HS-27A (cell line): ENCODE measurements at places on chromosomes 6 and 20.

DNA sequence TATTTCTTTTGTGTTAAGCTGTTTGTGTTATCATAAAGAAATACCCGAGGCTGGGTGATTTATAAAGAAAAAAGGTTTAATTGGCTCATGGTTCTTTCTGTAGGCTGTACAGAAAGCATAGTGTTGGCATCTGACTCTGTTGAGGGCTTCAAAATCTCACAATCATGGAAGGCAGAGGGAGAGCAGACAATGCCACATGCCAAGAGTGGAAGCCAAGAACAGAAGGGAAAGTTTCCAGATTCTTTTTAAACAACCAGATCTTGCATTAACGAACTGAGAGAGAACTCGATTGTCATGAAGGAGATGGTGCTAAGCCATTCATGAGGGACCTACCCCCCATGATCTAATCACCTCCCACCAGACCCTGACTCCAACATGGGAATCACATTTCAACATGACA is 290.1 kb downstream of the BMP2 start:
- DNase-seq: no peak

GRCh38 chr6:56624046-56624727 is 18.5 kb downstream of the DST start:
- no peak for DNase-seq

DNA sequence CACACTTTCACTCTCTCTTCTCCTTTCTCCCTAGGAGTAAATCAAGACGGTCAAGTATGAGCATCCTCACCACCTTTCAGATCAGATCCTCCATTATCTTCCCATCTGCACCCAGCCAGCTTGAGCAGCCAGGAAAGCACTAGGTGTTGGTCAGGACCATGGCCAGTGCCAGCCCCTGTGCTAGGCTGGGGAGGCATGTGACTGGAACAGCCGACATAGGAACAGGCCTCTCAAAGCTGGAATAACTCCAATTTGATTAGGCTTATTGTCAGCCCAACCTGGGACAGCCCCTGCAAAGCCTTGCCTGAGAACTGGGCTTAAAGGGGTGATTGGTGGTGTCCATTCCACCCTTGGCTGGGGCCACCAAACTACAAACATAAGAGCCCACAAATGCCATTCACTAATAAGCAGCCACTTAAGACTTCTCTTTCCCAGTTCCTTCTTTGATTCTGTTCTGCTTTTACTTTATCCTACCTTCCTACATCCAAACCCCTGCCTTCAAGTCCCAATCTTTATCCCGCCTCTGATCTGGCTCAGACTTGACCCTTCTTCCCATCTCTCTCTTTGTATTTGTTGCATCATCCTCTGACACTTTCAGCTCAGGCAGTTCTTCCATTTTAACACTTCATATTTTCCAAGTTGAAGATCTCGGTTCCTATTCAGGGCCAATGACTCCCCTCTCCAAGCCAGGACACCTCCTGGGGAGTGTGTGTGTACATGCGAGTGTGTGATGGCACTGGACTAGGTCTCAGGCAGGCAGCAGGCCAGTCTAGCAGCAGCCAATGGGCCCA is 4.5 kb upstream of the TREM2 start:
- DNase-seq: no peak

DNA sequence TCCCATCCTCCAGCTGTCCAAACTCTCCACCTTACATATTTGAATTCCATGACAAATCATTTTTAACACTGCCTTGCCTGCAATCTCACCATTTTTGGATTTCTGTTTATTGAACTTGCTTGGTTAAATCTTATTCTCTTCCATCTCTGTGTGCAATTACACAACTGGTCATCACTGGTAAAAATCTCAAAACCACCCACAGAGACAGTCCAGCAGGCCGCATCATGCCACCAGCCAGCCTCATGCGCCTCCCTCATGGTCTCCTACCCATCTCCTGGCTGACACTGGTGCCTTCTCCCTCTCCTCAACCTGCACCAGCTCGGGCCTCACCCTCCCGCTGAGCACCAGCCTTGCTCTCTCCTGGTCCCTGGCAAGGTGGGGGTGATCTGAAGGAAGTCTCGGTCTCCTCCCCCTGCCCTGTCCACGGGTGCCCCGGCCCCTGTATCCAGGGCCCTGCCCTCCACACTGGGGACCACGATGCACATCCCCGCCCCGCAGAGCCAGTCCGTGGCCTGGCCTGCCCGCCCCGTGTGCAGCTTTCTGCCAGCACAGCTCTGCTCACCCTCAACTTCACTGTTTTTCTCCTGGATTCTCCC is 92.0 kb downstream of the THBS2 start:
- DNase-seq: no peak

- DNase-seq: no peak
Observed at GRCh38 chr20:58053391-58054055, 174.9 kb downstream of the ANKRD60 start.

DNA sequence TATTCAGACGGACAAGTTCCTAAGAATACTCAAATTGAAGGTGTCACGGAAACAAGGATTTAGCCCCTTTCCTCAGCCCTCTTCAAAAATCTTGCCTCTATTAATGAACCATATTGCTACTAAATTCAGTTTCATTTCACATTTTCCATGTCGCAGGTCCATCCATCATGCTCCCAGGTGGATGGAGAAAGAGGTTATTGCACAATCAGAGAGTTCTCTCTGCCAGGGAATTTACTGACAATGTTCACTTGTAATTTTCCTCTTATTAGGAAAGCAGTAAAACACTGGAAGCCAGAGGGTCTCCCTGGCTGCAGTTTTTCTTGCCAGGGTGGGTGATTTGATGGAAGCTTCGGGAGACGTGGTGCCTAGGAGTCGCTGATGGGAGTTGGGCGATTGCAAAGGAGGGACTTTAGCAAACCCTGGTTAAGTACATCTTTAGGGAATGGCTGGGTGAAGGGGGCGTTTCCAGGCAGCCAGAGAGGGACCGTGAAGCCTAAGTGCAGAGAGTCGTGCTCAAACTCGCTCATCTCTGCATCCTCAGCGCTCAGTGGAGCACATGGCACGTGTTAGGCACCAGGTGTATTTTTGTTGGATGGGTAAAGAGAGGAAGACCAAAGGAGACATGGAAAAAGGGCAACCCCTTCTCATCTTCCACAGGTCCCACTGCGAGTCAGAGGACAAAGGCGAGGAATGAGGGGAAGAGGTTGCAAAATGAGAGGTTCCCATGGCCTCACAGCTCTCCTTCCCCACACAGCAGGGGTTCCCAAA is 321.9 kb upstream of the CDH4 start:
- no peak for DNase-seq

- no peak for DNase-seq
Observed at GRCh38 chr6:110781522-110782214, 33.6 kb downstream of the CDK19 start.

GRCh38 chr6:144029452-144029851 is 21.4 kb upstream of the PLAGL1 start:
- no peak for DNase-seq

- peak; percentile 23 for DNase-seq
Observed at GRCh38 chr6:6699741-6700367, 111.3 kb downstream of the LY86 start.

DNA sequence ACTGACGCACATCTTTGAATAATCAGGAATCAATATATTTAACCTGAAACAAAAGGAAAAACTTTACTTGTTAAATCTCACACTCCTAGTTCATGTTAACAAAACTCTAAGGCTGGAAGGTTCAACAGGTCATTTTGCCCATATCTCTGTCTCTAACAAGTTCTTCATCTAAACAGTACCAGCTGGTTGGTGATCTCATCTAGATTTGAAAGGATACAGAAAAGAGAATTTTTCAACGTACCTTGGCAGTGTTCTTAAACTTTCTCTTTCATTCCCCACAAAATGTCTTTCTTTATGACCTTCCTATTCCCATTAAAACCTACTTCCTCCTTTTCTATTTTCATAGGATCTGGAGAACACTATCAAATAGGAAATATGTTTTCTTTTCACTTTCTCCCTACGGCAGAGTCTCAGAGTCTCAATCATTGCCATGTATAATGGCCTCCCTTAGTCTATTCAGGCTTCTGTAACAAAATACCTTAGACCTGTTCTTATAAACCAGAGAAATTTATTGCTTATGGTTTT is 111.3 kb downstream of the TBX18 start:
- no peak for DNase-seq

GRCh38 chr6:142326540-142326939 is 24.7 kb downstream of the ADGRG6 start:
- no peak for DNase-seq

- DNase-seq: no peak
Observed at GRCh38 chr6:144467172-144467762, 182.1 kb downstream of the UTRN start.

DNA sequence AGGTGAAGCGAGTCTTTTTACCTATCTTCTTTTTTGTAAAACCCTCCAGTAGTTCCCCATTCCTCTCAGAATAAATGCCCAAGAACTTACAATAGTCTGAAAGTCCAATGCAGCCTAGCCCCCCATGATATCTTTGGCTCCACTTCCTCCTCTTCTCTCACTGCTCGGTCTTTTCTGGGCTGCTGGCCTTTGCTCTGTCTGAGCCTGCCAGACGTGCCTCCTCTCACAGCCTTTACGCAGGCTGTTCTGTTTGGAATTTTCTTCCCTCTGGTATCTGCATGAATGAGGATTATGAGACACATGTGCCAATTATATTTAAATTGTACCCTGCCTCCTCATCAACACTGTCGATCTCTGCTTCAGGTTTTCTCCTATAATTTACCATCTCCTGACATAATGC is 174.1 kb downstream of the EYA4 start:
- no peak for DNase-seq

- DNase-seq: no peak
Observed at GRCh38 chr6:169577236-169577635, 124.6 kb downstream of the WDR27 start.

GRCh38 chr20:52565614-52566013 is 374.0 kb upstream of the ZFP64 start:
- no peak for DNase-seq

- no peak for DNase-seq
Observed at GRCh38 chr6:79034865-79035264, 43.2 kb downstream of the PHIP start.

GRCh38 chr6:126633373-126633772 is 293.5 kb downstream of the CENPW start:
- no peak for DNase-seq

GRCh38 chr6:3210024-3210610 is 17.3 kb downstream of the TUBB2B start:
- DNase-seq: no peak

GRCh38 chr20:2984956-2985661 is 58.3 kb upstream of the GNRH2 start:
- DNase-seq: peak; percentile 7

DNA sequence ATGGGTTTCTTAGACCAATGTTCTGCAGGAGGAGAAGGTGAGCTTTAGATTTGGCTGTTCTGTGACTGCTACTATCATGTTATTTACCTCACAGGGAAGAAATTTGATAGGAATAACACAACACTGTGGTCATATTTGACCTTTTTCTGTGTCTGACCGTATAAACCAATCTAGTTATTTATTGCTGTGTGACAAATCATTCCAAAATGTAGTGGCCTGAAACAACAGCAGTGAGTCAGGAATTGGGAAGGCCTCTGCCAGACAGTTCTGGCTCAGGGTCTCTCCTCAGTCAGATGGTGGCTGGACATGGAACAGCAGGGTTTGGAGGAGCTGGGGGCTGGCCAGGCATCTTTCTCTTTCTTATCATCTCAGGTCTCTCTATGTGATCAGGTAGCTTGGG is 33.0 kb downstream of the RIPOR2 start:
- DNase-seq: peak; percentile 80

GRCh38 chr20:59018817-59019216 is 412 bp upstream of the TUBB1 start:
- DNase-seq: no peak

GRCh38 chr6:56335726-56336125 is 88.3 kb upstream of the COL21A1 start:
- DNase-seq: no peak

DNA sequence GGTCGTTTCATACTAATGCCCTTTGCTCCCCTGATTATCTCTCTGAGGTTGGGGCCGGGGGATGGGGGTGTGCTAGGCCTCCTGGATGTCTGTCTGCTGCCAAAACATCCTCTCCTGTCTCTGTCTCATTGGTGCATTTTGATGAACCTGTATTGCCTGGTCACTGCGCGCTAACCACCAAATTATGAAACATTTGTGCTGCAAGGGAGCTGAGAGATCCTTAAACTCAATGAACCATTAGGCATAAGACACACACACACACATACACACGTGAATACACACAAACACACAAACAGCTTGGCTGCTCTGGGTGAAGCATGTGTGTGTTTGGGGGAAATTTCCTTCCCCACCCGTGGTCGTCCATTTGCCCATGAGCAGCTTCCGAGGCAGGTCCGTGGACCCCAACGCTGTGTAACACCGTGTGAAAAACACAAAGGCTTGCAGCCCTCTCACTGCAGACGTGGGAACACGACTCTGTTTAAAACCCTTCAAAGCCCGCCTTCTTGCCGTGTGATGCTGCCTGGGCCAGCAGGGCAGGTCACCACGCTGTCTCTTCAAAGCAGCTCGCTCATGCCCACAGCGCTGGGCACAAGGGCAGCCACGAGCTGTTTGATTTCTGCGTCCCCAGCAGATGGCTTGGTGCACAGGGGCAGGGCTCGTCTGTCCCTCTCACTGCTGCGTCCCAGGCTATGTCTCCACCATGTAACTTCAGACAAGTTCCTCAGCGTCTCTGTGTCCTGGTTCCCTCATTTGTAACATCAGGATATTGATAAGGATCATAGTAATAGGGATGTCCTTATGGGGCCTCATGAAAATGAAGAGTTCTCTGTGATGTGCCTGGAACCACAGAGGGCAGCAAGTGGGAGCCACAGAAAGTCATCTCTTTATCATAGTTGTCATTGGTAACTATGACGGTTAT is 96.8 kb downstream of the CDH26 start:
- DNase-seq: no peak

- no peak for DNase-seq
Observed at GRCh38 chr6:116338943-116339342, 31.8 kb upstream of the DSE start.

DNA sequence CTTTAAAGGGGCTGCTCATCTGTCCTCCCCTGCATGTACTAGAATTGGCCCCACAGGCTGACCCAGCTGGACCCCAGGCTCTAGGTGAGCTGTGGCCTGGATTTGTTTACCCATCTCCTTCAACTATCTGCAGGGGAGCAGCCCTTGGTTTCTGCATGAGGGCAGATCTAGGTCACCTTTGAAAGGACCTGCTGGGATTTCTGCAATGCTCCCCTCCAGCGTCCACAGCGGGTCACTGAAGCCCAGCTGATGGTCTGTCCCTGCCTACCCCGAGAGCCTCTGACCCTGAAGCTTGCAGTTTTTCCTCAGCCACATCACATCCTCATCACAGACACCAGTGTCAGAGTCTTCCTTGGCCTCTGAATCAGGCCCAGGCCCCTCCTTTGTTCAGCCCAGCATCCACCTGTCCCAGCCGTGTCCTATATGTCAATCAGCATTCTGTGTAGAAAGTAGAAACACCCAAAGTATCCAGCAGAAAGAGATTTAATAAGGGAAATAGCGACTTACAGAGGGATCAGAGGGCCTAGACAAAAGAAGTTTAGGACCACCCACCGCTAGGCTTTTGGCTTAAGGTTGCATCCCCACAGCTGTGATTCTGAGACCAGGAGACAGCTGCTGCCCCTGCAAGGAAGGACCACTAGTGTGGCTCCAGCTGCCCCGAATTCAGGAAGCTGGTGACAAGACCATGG is 243.1 kb downstream of the LRFN2 start:
- DNase-seq: no peak
